ENCODE measurements at places on chromosomes 11 and 22. TPM values are rescaled to one million over a fixed set of nuclear protein-coding genes. Genes with fewer than 3 reads are reported as not detected.

OMP gene
- not detected for total RNA-seq

PATL1 gene
- total RNA-seq = 15.8 TPM

KLHL35 gene
- 1.6 TPM for total RNA-seq

F2 gene
- total RNA-seq = not detected

TNNI2 gene
- not detected for total RNA-seq

NXPE1 gene
- total RNA-seq = 1.3 TPM

SYT12 gene
- 10.2 TPM for total RNA-seq

FAM227A gene
- 6.3 TPM for total RNA-seq

TRPM5 gene
- not detected for total RNA-seq

IFITM10 gene
- total RNA-seq = 14.0 TPM

STK33 gene
- total RNA-seq = 0.33 TPM

MMP27 gene
- 0.33 TPM for total RNA-seq

MS4A3 gene
- not detected for total RNA-seq

DNA sequence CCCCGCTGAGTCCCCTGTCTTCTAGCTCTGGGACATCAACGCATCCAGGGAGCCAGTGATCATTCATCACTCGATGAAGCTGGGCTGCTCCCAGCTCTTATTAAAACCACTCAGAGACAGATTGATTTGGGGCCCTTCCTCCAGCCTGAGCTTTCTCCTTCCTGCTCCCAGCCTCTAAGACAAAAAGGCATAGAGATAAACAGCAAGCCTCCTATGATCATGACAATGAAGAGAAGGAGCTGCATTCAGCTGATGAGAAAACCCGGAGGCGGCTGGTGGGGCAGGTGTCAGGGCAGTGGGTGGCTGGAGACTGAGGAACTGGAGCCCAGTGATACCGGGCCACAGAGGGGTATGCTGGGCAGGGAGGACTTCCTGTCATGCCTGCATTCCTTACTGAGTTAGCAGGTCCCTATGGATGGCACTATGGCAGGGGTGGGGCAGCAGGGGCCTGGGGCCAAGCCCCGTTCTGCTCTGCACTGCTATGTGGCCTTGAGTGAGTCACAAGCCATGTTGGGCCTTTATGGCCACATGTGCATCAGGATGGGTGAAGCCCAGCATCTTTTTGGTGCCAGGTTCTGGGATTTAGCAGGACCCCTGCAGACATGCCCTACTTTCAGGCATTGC, 20.2 kb downstream of the PVALB start:
- no peak overlapping the region for H3K4me3 ChIP-seq
- no peaks in the 10 kb centered on the region for H3K4me1 ChIP-seq
- H3K36me3 ChIP-seq = no peaks in the 10 kb centered on the region
- H3K27ac ChIP-seq = no peak overlapping the region

- H3K4me3 ChIP-seq = no peak overlapping the region
- no peaks in the 10 kb centered on the region for H3K36me3 ChIP-seq
- no peaks in the 10 kb centered on the region for H3K27me3 ChIP-seq
- no peak overlapping the region for H3K27ac ChIP-seq
These were observed 1446.4 kb downstream of the TBC1D22A start for GRCh38 chr22:48208894-48209293.

DNA sequence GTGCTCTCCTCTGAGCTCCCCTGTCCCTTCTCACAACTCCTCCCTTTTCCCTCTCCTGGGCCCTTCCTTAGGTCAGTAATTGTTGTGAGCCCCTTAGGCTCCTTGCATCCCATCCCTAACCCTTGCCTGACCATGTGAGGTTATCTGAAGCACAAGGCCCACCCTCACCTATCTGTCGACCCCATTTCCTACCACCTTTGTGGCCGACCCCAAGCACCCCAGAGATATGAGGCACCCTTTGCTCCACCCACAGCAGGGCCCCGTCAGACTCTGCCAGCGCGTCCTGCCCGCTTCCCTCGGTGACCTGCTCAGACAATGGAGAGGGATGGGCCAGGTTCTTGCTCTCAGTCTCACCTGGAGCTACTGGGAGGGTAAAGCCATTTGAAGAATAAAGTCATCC, 1.3 kb downstream of the GNG3 start:
- H3K36me3 ChIP-seq = no peaks in the 10 kb centered on the region
- no peaks in the 10 kb centered on the region for H3K27me3 ChIP-seq
- H3K27ac ChIP-seq = peak overlapping the region; percentile 96
- DNase-seq = no peak

- no peak for DNase-seq
- no peak overlapping the region for H3K4me3 ChIP-seq
- no peaks in the 10 kb centered on the region for H3K4me1 ChIP-seq
- no peak overlapping the region for H3K27ac ChIP-seq
- no peaks in the 10 kb centered on the region for H3K36me3 ChIP-seq
These were observed 48.4 kb upstream of the CRTAM start for GRCh38 chr11:122789907-122790306.

DNA sequence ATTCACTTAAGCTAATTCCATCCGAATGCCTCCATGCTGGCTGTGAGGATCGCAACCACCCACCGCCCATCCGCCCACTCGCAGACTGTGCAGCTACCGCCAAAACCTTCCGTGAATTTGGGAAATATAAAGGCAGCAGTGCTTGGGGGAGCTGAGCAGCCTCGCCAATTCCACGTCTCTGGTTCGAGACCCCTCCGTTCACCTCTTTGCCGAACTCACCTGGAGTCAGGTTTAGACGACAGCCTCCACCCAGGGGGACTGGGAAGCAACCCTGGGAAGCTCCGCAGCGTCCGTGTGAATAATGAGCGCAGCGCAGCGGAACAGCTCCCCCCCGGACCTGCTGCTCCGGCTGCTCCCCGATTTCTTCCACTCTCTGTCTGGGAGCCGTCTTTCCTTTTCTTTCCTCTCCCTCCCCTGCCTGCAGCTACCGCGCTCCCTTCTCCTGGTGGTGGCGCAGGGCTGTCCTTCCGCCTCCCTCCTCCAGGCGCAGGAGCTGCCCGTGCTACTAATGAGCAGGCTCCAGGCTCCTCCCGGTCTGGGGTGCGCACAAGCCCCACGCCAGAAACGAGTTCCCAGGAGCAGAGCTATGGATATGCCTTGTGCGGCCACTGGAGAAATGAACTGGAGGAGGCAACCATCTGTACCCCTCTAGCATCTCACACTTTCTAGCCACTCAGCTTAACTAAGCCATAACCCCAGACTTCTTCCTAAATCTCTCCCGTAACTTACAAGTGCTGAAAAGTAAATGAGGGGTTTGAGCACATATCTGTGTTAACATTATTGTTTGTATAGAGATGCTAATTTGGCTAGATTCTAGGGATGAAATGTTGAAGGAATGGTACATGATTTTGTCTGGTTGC, 107.3 kb downstream of the XKR3 start:
- H3K4me1 ChIP-seq = no peaks in the 10 kb centered on the region
- peak overlapping the region; percentile 49 for H3K4me3 ChIP-seq
- DNase-seq = no peak

- H3K4me1 ChIP-seq = peaks cover 9% of the 10 kb centered on the region
- H3K27ac ChIP-seq = no peak overlapping the region
- DNase-seq = no peak
- no peak overlapping the region for H3K4me3 ChIP-seq
- no peaks in the 10 kb centered on the region for H3K36me3 ChIP-seq
- no peaks in the 10 kb centered on the region for H3K27me3 ChIP-seq
These were observed 225.9 kb upstream of the SESN3 start for GRCh38 chr11:95456714-95457491.

- no peaks in the 10 kb centered on the region for H3K27me3 ChIP-seq
- H3K4me1 ChIP-seq = no peaks in the 10 kb centered on the region
- H3K36me3 ChIP-seq = no peaks in the 10 kb centered on the region
- DNase-seq = no peak
These were observed 9.4 kb downstream of the BMAL1 start for GRCh38 chr11:13287036-13287435.

DNA sequence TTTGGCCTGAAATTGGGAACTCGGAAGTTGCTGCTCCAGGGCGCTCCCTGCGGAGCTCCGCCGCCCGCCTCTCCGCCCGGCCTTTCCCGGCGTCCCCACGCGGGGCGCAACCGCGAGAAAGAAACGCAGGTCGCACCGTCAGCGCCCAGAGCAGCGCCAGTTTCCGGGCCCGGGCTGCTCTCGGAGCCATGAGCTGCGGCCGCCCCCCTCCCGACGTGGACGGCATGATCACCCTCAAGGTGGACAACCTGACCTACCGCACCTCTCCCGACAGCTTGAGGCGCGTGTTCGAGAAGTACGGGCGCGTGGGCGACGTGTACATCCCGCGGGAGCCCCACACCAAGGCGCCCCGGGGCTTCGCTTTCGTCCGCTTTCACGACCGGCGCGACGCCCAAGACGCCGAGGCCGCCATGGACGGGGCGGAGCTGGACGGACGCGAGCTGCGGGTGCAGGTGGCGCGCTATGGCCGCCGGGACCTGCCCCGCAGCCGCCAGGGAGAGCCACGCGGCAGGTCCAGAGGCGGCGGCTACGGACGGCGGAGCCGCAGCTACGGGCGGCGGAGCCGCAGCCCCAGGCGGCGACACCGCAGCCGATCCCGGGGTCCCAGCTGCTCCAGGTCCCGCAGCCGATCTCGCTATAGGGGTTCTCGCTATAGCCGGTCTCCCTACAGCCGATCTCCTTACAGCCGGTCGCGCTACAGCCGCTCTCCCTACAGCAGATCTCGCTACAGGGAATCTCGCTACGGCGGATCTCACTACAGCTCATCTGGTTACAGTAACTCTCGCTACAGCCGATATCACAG, 521 bp downstream of the SRSF8 start:
- H3K27ac ChIP-seq = peak overlapping the region; percentile 98
- peak; percentile 78 for DNase-seq
- H3K4me3 ChIP-seq = peak overlapping the region; percentile 92
- H3K36me3 ChIP-seq = no peaks in the 10 kb centered on the region
- H3K27me3 ChIP-seq = no peaks in the 10 kb centered on the region

DNA sequence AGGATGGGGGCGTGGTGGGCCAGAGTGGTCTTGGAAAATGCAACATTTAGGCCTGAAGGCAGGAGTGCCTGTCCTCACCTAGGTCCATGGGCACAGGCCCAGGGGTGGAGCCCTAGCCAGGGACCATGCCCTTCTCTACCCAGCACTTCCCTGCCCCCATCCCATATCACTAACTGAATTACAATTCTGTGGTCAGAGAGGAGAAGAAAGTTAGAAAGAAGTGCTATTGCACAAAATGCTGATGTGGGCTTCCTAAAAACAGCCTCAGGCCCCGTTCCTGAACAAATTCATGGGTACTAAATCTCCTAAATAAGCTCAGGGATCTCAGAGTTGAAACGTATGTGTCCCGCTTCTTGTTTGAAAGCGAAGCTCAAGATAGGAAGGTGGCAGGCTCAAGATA, 3.5 kb upstream of the ASRGL1 start:
- no peaks in the 10 kb centered on the region for H3K4me1 ChIP-seq
- no peak for DNase-seq
- H3K4me3 ChIP-seq = no peak overlapping the region
- H3K36me3 ChIP-seq = no peaks in the 10 kb centered on the region
- no peaks in the 10 kb centered on the region for H3K27me3 ChIP-seq
- no peak overlapping the region for H3K27ac ChIP-seq

DNA sequence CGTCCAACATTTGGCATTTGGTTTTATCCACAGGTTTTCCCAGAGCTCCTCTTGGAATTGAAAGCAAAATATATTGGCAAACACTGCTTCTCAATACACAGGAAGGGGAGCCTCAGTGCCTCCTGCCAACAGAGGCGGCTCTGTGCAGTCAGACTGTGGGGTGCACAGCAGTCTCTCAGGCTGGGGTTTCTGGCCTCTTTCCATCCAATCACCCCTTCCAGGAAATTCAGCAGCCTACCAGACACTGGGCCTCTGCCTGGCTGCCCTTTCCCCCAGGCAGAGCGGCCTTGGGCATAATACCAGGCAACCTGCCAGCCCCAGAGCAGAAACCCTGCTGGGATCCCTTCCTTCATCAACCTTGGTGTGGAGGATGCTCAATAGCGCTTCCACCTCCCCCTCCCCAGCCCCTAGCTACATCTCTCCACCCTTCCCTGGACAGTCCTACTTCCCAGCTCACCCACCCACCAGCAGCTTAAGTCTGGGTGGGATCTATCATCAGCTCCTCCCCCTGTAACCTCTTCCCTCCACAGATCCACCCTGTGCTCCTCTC, 17.8 kb upstream of the RAPSN start:
- no peak for DNase-seq
- H3K4me1 ChIP-seq = no peaks in the 10 kb centered on the region
- peak overlapping the region; percentile 89 for H3K27ac ChIP-seq
- no peak overlapping the region for H3K4me3 ChIP-seq
- peaks cover 3% of the 10 kb centered on the region for H3K36me3 ChIP-seq

DNA sequence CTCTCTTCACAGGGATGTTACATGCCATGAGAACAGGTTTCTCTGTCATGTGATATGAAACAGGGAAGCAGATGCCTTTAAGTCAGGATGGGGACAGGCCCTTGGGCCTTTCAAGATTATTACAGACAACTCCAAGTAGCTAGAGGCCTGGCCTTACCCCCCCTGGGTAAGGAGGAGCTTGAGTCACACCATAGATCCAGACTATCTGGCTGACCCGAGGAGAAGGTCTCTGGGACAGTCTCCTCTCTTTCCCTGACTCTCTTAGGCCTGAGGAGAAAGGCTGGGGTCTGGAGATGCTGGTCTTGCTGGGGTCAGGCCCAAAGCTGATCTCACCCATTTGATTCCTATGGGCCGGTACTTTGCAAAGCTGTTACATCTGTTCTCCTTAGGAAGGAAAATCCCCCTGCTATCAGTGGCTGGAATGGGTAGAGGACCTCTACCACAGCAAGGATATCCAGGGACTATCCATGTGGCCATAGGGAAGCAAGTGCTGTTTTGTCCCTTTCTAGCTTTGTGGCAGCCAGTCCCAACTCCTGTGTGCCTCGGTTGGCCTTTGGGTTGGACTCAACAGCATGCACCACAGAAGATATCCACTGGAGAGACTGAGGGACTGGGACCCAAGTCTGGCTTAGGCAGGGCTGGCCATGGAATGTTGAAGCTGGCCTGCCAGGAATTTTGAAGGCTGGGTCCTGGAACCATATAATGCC, 25.2 kb downstream of the RELT start:
- no peak overlapping the region for H3K27ac ChIP-seq
- no peaks in the 10 kb centered on the region for H3K27me3 ChIP-seq
- H3K36me3 ChIP-seq = no peaks in the 10 kb centered on the region
- DNase-seq = no peak
- no peak overlapping the region for H3K4me3 ChIP-seq

- H3K27ac ChIP-seq = peak overlapping the region; percentile 34
- DNase-seq = no peak
- no peak overlapping the region for H3K4me3 ChIP-seq
- H3K36me3 ChIP-seq = no peaks in the 10 kb centered on the region
These were observed 55.1 kb downstream of the AMOTL1 start for GRCh38 chr11:94823102-94823732.

- H3K4me1 ChIP-seq = no peaks in the 10 kb centered on the region
- H3K27ac ChIP-seq = no peak overlapping the region
- H3K4me3 ChIP-seq = no peak overlapping the region
- no peaks in the 10 kb centered on the region for H3K36me3 ChIP-seq
- no peaks in the 10 kb centered on the region for H3K27me3 ChIP-seq
- DNase-seq = no peak
These were observed 74.4 kb downstream of the SLC36A4 start for GRCh38 chr11:93123351-93123898.

GRCh38 chr11:42543844-42544419, 767.9 kb upstream of the API5 start:
- no peaks in the 10 kb centered on the region for H3K36me3 ChIP-seq
- H3K27ac ChIP-seq = no peak overlapping the region
- H3K27me3 ChIP-seq = no peaks in the 10 kb centered on the region
- no peaks in the 10 kb centered on the region for H3K4me1 ChIP-seq

GRCh38 chr11:13207665-13208594, 69.7 kb upstream of the BMAL1 start:
- DNase-seq = no peak
- H3K27ac ChIP-seq = peak overlapping the region; percentile 84
- H3K36me3 ChIP-seq = no peaks in the 10 kb centered on the region
- H3K4me1 ChIP-seq = no peaks in the 10 kb centered on the region

Measured in breast epithelium (tissue), 4 donors.